Muscle of leg (tissue), 16 donors: ENCODE measurements at places on chromosomes 16 and 17. TPM values are rescaled to one million over a fixed set of nuclear protein-coding genes. Genes with fewer than 3 reads are reported as not detected.

- DNase-seq: no peak
Measured at GRCh38 chr17:42547698-42548069, 5.0 kb upstream of the HSD17B1 start.

GRCh38 chr16:65622151-65622550 is 500.3 kb upstream of the CDH11 start:
- DNase-seq: no peak

DNA sequence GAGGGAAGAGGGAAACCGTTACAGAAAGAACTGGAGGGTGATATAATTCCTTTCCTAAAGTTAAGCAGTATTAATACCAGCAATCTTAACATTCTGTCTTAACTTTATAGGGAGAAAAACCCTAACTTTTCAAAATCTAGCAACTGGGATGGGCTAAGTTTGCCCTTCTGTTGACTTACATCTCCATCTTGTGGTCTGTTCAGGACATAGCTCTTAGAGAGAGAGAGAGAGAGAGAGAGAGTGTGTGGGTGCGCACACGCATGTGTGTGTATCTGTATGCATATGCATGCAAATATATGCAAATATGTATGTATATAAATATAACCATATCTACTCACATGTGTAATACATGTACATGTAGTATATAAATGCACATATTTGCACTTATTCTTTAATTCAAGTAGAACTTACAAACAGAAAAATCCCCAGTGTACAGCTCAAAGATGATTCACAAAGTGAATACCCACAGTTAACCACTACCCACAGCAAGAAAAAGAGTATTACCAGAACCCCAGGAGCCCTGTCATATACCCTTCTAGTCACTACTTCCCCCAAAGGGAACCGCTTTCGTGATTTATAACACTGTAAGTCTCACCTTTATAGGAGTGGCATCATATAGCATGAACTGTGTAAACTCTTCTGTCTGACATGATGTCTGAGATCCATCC is 46.5 kb downstream of the STX8 start:
- peak; percentile 30 for DNase-seq

GRCh38 chr17:80992077-80992947 is 671 bp downstream of the CHMP6 start:
- DNase-seq: peak; percentile 28

Gene CPHXL2
- polyA plus RNA-seq: not detected
